ENCODE measurements at places on chromosomes 6 and 20. TPM values are rescaled to one million over a fixed set of nuclear protein-coding genes. Genes with fewer than 3 reads are reported as not detected.
A peak's percentile ranks its signal among the peaks of the same experiment; 100 is the strongest.

GRCh38 chr6:37763413-37763812 is 56.1 kb upstream of the ZFAND3 start:
- DNase-seq = no peak

ENPP1 gene
- total RNA-seq = 46.6 TPM

GRCh38 chr6:35451354-35452182 is 570 bp upstream of the FANCE start:
- DNase-seq = peak; percentile 25

DNA sequence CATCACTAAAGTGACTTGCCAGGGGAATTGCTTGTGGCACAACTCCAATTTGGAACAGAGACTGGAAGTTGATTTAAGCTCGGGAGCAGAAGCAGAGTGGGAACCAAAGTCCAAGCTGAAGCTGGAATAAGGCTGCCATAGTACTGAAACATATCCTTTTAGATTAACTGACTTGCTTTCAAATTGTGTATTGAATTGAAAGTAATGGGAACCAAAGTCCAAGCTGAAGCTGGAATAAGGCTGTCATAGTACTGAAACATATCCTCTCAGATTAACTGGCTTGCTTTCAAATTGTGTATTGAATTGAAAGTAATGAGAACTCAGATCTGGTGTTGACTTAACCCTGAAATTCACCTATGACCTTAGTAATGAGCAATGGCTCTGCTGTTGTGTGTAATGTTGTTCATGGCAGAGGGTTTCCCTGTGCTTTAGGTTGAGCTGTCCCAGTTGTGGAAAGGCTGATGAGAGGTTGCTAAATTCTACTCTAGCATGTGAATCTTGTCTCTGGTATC is 40.2 kb downstream of the CENPW start:
- no peak for DNase-seq

GRCh38 chr6:169622618-169623017 is 79.2 kb downstream of the WDR27 start:
- no peak for DNase-seq

TPD52L1 gene
- 25.4 TPM for total RNA-seq

GRCh38 chr20:48826883-48827771 is 672 bp downstream of the PREX1 start:
- DNase-seq = peak; percentile 12

PRICKLE4 gene
- 5.7 TPM for total RNA-seq

DNA sequence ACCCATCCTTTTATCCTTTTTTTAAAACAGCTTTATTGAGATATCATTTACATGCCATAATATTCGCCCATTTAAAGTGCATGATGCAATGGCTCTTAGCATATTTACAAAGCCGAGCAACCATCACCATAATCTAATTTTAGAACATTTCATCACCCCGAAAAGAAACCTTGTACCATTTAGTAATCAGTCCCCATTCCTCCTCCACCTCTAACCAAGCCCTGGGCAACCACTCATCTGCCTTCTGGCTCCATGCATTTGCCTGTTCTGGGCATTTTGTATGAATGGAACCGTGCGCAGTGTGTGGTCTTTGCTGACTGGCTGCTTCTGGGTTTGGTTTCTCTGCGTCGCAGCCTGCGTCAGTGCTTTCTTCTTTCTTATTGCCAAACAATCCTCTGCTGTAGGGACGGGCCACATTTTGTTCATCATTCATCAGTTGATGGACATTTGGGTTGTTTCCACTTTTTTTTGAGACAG is 10.2 kb upstream of the EEF1A2 start:
- DNase-seq = no peak

DNA sequence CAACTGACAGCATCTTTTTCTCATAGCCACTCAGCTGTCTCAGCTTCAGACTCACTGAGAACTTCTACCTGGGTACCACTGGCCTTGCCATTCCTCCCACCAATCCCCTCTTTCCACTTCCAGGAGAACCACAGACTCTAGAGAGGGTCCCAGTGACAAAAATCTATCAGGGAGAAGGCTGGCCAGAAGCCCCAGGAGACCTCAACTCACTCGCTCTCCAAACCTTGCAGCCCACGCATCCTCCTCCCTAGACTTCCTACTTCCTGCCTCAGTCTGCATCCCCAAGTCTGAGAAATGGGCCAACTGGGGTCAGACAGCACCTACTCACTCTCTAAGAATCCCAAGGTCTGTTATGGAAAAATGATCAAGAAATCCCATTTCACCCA is 1.2 kb downstream of the TMEM239 start:
- no peak for DNase-seq

GRCh38 chr6:135693811-135694370 is 157.6 kb upstream of the PDE7B start:
- no peak for DNase-seq

- DNase-seq = no peak
Measured at GRCh38 chr20:4109307-4109940, 94.1 kb upstream of the RNF24 start.

All from pancreas (tissue), 10 donors.